Activated T-cell treated with anti-CD3 and anti-CD28 coated beads for 48 hours (primary cell): ENCODE measurements at places on chromosomes 7 and 10.

- peak; percentile 61 for DNase-seq
These were observed 578 bp downstream of the ZMYND11 start for GRCh38 chr10:135601-136464.

DNA sequence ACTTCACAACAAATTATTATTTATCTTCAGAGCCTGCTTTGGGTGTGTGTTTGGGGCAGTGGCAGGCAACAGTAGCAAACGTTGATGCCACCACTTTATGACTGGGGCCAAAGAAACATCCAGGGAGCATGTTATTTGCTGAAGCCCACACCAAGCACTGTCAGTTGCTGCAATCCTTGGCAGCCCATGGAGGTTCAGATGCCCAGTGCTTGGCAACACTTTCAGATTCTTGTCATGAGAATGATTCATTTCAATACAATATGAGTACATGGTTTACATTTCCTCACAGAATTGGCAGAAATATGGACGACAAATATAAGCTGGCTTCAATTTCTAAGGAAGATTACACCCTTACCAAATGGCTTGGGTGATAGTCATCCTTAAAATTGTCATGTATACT, 46.5 kb upstream of the GLI3 start:
- no peak for DNase-seq

- DNase-seq = no peak
These were observed 209.7 kb downstream of the ABCA13 start for GRCh38 chr7:48380921-48381320.

DNA sequence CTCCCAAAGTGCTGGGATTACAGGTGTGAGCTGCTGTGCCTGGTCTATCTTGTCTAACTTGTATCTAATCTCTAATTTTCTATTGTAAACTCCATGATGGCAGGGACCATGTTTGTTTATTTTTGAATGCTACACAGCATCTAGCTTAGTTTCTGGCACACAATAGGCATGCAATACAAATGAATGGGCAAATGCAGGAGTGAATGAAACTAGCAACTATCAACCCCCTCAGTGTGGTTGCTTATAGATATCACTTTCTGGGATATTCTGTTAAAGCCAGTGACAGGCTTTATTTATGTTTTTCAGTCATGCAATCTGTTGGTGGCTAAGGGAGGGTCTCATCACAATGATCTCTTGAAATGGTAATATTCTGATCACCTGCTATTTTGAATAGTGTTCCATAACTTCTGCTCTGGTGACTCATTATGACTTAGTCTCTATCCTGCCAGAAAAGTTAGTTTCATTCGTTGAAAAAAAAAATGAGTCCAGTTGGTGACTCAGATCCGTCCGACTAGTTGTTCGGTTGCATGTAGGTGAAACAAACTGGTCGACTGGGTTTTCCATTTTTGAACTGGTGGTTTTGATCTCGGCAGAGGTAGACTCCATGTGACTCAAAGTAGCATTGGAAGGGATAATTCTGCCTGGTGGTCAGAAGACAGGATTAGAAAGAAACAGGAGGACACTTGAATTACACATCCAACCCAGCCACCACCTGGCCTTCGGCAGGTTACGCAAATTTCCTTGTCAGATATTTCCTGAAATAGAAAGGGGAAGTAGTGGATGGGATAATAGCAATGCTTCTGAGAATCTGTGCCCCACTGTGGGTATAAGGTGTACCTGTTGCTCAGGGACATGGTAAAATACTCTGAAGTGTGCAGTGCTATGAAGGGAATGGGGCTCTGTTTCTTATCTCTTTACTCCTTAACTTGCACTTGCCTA, 76.8 kb downstream of the GATA3 start:
- peak; percentile 29 for DNase-seq

DNA sequence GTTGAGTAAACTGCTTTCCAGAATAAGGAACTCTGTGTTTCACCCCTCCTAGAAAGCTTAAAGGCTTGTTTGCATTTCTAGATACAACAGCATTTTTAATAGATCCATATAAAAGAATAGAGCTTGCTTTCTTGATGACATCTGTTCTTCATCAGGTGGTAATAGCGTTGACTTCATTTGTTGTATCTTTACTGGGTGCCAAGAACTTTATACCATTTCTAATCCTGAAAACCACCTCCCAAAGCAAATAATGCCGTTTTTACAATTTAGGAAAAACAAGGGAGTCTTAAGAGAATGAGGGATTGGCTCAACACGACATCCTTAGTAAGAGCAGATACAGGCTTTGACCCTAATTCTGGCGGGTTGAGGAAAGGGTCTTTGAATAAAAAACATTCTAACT, 993.4 kb downstream of the TYW1 start:
- DNase-seq = no peak

DNA sequence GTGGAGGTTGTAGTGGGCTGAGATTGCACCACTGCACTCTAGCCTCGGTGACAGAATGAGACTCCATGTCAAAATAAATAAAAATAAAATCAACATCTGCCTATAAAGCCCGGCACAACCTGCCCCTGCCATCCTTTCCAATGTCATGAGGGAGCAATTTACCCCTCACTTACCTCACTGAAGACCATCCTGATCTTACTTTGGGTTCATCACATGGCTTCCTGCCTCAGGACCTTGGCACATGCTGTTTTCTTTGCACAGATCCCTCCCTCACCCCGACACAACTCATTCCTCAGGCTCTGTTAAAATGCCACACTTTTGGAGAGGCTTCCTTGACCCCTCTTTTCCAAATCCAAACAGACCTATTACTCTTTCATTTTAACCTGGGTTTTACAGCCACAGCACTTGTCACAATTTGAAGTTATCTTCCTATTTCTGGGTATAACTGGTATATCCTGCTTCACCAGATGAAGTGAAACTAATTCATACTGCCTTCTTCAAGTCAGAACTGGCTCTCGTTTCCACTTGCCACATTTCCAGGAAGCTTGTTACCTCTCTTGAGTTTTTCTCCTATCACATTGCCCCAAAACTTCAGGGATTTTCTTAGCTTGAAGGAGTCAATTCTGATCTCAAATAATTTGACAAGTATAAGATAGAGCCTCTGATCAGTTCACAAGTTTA, 69.3 kb upstream of the PARD3 start:
- no peak for DNase-seq

GRCh38 chr10:87818505-87819288, 671 bp upstream of the ATAD1 start:
- DNase-seq = peak; percentile 49

GRCh38 chr7:132298790-132299189, 277.5 kb downstream of the PLXNA4 start:
- DNase-seq = no peak

DNA sequence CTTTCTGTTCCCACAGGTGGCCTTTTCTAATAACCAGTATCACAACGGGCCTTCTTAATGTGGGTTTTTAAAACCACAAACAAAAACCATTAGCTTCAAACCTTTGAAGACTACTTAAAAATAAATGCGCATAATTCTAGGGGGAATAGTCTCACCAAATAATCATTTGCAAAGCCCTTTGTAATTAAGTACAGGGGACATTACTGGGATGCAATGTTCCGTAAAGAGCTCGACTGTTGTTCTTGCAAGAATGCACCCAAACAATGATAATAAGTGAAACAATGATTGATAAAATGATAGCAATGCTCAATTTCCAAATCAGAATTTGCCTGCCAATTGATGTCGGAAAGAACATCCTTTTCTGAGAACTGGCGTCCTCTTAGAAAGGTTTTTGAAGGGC, 589.1 kb upstream of the ADARB2 start:
- no peak for DNase-seq

- DNase-seq = no peak
These were observed 16.3 kb downstream of the OR2AE1 start for GRCh38 chr7:99860281-99861127.

GRCh38 chr7:28882869-28883470, 75.2 kb downstream of the TRIL start:
- no peak for DNase-seq

DNA sequence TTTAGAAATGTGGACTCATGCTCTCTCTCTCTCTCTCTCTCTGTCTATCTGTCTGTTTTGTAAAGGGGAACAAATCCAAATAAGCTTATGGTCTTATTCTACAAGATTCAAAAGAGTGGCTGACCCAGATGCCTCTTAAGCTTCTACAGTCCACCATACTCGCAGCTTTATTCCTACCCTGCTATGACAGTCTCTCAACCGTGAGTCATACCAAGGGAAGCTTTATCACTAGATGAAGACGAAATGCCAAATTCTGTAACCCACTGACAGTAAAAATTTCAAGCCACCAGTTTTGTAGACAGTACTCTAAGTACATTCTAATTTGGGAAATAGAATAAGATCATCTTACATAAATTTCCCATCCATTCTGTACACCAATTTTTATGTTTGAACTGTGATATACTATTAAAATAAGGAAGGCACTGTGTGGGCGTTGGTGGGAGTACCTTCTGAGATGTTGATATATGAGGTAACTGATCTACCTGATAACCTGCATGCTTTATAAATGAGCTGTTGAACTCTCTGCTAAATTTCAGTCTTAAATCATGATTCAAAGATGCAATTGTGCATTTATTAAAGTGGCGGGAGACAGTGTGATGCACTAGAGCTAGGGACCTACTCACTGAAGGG, 153.2 kb downstream of the KLF6 start:
- no peak for DNase-seq

- DNase-seq = no peak
These were observed 19.6 kb downstream of the GRID1 start for GRCh38 chr10:86346799-86347665.

DNA sequence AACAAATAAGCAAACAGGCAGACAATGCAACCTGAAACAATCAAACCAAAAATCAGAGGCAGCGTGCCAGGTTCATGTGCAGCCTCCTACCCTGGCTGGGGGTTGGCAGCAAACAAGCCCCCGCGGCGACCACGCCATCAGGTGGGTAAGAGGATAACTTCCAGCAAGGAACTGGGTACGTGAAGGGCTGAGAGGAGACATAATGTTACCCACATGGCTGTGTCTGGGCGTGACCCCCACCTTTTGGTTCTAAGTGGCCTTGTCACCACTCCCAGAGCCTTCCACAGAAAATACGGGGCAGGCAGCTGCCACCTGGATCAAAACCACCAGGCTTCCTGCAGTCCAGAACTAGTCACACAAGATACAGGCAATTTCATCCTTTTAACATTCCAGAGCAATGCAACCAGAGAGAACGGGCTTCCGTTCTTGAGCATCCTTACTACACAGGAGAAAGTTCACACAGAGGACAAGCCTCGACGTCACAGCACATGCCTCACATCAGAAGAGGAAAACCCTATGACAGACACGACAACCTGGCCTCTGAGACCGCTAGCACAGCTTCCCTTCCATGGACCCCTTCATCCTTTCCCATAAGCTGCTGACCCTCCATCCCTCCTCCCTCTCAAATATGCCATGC, 171.0 kb downstream of the GRID1 start:
- DNase-seq = no peak

DNA sequence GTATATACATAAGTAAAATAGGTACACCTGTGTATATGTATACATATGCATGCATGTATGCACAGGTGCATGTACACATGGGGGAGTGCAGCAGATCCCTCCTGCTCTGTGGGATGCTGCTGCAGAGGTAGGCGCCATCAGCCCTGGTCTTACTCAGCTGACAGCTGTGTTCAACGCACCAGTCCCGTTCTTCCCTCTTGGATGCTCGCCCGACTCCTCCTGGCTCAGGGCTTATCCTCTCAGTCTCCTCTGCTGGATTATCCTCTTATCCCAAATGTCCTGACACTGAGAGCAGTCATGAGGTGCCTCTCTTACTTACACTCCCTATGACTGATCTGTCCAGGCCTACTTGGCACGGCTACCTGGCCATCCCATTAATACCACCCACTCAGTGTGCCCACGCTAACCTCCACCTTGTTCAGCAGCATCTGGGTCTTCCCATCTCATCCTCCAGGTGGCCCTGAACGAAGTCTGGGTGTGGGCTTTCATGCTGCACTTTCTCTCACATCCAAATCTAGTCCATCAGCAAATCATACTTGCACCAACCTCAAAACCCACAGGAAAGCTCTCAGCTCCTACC, 357.1 kb downstream of the TCERG1L start:
- no peak for DNase-seq

GRCh38 chr10:61903928-61904344, 2.4 kb downstream of the ARID5B start:
- no peak for DNase-seq

- DNase-seq = no peak
These were observed 185.1 kb downstream of the DGKI start for GRCh38 chr7:137661634-137662033.

- DNase-seq = no peak
These were observed 493.3 kb upstream of the PODXL start for GRCh38 chr7:132049462-132050304.

GRCh38 chr7:141272417-141272816, 198.6 kb downstream of the TMEM178B start:
- no peak for DNase-seq

GRCh38 chr10:90424730-90425129, 433.1 kb downstream of the HTR7 start:
- DNase-seq = no peak

GRCh38 chr7:2138146-2138765, 94.5 kb downstream of the MAD1L1 start:
- DNase-seq = peak; percentile 41

GRCh38 chr10:84845628-84846261, 517.4 kb downstream of the CCSER2 start:
- no peak for DNase-seq

DNA sequence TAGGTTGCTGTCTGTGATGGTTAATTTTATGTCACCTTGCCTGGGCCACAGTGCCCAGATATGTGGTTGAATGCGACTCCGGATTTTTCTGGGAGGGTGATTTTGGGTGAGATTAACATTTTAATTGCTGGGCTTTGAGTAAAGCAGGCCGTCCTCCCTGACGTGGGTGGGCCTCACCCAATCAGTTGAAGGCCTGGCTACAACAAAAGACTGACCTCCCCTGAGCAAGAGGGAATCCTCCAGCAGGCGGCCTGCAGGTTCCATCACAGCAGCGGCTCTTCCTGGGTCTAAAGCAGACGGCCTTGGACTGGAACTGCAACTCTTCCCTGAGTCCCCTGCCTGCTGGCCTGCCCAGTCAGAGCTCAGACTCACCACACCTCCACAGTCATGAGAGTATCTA, 114.2 kb downstream of the SFMBT2 start:
- DNase-seq = no peak

GRCh38 chr7:156019308-156019707, 207.0 kb upstream of the SHH start:
- DNase-seq = no peak

DNA sequence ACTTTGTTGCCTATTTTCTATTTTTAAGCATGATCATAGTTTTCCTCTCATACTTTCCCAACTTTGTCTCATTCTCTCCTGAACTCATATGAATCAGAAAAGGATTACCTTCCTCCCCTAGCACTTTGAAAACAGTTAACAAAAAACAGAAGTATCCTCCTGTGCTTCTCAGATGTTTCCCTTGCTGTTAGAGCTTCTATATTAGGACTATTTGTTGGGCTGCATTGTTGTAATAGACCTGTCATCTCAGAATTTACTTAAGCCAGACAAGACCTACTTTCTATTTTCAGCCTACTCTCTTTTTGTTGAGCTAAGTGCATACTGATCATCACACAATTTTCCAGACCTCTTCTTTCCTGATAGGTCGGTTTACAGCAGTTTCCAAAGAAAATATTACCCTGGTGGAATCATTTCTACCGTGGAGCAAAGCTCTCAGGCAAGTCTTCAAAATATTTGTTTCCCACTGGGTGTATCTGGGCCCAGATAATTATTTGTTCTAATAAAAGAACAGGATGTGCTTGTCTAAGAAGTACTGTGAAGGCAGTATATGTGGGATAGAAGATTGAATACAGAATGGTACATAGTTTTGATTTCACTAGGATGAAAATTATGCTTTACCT, 411.9 kb upstream of the KLF6 start:
- no peak for DNase-seq
